ENCODE measurements at places on chromosomes 5 and 9.

DNA sequence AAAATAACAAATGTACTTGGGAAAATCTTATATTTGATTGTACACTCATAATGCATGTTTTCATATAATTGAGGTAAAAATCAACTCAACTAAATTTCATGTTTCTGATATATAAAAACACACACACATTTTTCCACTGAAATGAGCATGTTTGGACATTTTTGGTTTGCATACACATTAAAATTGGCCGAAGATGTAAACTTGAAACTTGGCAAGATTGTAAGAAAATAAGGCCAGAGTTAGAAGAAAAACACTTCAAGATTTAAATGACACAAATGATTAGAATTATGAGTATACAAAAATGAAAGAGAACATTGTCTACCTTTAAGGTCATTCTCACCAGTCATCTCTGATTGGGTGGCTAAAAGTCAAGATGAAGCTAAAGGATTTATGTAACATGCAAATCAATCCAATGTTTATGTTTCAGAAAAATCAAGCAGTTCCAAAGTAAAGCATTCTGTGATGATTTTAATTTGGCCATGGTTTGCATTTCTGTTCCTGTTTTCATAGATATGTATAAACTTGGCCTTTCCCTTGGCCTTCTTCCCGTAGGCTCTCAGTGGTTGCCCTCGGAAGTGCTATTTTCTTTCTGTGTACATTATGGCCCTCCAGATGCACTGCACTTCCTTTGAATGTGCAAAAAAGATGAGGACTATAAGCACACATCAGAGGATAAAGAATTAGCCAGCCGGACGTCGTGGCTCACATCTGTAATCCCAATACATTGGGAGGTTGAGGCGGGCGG is 1105.4 kb upstream of the DMAC1 start:
- no peak for DNase-seq

- no peak for DNase-seq
Observed at GRCh38 chr9:93204470-93205043, 20.6 kb downstream of the WNK2 start.

- no peak for DNase-seq
Observed at GRCh38 chr5:40615586-40616170, 64.0 kb upstream of the PTGER4 start.

DNA sequence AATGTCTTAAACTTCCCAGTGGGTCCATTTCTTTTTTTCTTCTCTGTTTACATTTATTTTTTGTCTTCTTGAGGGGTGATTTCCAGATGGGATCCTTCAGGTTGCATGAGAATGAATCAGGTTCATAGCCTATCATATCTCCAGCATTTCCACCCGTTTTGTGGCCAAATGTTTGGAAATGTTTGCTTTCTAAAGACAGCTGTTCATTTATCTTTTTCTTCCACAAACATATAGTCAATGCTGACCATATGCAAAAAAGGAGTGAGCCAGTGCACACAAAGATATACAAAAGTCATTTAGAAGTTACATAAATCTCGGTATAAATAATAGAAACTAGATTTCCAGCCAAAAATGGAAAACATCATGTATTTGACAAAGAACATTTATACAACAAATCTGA is 71.6 kb upstream of the STC2 start:
- DNase-seq = no peak

GRCh38 chr9:27485158-27485557 is 38.9 kb upstream of the IFNK start:
- no peak for DNase-seq

DNA sequence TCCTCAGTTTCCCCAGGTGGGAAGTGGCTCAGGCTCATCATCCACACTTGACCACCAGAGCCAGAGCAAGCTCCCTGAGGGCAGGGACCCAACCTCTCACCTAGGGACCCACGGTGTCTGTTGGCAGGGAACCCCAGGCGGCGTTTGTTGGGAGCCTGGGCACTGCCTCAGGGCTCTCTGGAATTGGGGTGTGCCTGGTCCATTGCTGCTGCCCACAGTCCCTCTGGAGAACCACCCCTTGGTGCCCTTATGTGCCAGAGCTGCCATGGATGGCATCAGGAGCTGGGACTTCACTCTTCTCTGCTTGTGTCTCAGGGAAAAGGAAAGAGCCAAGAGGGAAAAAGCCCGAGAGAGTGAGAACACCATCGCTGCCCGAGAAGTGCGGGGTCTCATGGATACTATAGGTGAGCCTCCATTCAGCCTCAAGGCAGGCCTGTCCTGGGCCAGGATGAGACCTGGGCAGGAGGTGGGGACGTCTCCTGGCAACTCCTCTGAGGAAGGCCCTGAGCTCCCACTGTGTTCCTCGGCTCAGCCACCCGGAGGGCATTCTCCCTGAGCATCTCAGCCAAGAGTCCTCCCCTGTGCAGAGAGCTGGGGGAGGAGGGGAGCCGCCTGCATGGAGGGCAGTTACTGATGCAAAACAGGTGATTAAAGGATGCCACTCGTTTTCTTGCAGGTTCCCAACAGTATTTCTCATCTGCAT is 4.5 kb downstream of the CCDC180 start:
- DNase-seq = no peak

GRCh38 chr5:9409413-9409960 is 136.4 kb downstream of the SEMA5A start:
- DNase-seq = no peak

- DNase-seq = peak; percentile 54
Observed at GRCh38 chr9:33044677-33045282, 19.7 kb downstream of the DNAJA1 start.

DNA sequence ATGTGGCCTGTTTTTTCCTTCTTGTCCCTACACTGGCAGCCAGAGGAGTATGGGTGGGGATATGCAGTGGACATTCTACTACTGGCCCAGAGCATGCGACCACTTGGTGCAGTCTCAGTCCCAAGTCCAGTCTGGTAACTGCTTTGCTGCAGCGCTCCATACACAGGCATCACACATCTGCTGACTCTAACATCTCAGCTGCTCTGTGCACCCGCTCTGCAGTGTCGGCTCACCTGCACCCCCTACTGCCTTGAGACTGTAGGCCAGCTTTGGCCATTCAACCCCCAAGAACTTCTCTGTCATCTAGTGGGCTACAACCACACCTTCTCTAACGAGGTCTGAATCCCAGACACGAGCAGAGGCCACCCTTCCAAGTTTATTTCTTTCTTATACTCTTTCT is 46.4 kb upstream of the SLCO6A1 start:
- peak; percentile 66 for DNase-seq

- no peak for DNase-seq
Observed at GRCh38 chr5:173278172-173278571, 43.2 kb upstream of the NKX2-5 start.

- DNase-seq = no peak
Observed at GRCh38 chr5:59598547-59598874, 295.0 kb downstream of the PDE4D start.

DNA sequence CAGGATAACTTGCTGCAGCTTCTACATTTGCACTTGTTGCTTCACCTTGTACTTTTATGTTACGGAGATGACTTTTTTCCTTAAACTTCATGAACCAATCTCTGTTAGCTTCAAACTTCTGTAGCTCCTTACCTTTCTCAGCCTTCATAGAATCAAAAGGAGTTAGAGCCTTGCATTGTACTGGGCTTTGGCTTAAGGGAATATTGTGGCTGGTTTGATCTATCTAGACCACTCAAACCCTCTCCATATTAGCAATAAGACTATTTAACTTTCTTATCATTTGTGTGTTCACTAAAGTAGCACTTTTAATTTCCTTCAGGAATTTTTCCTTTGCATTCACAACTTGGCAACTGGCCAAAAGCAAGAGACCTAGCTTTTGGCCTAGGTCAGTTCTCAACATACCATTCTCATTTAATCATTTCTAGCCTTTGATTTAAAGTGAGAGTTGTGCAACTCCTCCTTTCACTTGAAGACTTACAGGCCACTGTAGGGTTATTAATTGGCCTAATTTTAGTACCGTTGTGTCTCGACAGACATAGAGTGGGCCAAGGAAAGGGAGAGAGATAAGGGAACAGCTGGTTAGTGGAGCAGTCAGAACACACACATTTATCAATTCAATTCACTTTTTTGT is 63.7 kb downstream of the SHOC1 start:
- DNase-seq = no peak

DNA sequence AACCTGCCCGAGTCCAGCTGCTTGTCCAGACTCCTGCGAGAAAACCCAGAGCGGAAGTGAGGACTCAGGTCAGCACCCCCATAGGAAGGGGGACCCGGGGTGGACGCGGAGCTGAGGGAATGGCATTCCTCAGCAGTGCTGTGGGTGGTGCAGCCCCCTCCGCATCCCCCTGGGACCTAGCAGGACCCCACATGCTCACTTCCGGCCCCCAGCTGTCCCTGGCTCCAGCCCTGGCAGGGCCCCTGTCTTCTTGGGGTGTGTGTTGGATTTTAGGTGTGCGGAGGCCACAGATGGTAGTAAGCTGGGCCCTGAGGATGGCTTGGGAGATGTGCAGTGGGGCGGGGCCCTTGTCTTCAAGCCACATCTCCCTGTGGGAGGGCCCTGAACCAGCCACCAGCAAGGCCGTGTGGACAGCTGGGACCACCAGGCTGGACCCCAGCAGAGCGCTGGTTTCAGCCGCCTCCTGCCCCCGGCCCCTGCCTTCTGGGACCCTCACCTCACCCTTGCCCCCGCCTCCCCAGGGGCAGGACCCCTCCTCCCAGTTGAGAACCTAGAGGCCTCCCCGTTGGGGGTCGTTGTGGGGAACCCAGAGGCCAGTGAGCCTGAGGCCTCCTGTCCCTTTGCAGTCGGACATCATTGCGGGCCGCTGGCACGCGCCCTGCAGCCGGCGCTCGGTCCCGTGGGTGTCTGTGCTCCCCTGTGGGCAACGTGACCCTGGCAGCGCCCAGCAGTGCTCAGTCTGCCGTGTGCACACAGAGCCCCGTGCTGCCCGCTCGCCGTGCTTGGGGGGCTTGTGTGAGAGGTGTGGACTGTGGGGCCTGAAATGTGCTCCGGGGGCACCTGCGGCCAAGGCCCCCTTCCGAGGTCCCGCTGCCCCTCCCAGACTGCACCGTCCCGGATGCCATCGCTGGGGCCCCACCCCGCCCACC is 10.8 kb upstream of the SLC9A3 start:
- DNase-seq = no peak

- DNase-seq = no peak
Observed at GRCh38 chr5:146290318-146290717, 48.3 kb upstream of the POU4F3 start.

DNA sequence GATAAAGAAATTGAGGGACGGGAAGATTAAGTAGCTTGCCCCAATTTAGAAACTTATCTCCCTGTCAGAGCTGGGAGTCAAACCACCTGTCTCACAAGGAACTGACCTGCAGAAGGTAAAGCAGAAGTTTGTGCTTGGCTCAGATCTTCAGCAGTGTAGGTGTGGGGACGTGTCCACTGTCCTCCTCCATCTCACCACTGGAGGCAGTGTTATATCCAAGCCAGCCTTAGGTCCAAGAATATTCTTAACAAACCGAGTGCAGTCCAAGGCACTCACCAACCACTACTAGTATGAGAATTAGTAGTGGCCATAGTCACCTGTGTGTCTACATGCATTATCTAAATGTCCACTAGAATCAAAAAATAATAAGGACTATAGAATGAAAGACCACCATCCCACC is 86.3 kb upstream of the IRX1 start:
- DNase-seq = no peak

DNA sequence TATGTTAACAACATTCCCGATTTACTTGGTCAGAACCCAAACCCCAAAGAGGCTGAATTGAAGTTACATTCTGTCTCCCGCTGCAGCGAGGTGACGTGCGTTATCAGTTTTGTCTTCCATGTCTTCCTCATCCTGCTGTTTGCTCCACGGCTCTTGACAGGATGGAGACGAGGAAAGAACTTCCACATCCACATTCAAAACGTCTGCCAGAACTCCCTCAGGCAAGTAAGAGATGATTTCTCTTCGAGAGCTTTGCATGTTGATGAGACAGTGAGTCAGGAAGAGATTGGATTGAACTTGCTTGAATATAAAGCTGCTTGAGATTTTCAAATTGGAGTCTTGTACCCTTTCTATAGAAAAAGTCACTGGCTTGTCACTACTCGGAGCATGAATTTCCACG is 242.6 kb downstream of the AUH start:
- no peak for DNase-seq

GRCh38 chr5:21681911-21682310 is 1171.2 kb downstream of the CDH12 start:
- DNase-seq = no peak

DNA sequence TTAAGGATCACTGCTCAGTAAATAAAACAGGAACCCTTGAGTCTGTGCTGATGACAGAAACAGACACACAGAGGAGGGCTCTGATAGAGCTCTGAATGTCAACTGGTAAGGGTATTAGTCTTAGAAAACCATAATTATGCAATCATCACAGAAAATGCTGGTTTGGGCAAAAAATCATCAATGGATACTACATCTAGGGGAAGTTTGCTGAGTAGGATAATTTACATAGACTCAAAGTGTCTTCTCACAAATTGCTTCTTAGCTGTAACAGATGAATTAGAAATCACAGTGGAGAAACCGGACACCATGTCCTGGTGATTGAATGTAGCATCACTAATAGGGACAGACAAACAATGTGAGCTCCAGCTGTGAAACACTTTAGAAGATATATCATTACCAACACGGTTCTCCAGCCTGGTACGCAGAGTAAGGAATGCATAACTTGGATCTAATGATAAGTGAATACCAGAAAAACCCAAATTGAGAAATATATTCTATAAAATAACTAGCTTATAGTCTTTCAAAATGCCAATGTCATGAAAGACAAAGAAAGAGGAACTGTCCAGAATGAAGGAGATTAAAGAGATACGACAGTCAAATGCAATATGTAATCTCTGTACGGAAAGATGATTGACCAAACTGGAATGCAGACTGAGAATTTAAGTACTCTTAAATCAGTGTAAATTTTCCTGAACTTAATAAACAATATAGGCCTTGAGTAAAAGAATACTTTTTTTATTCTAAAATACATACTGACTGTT is 17.3 kb downstream of the CHD1 start:
- no peak for DNase-seq

DNA sequence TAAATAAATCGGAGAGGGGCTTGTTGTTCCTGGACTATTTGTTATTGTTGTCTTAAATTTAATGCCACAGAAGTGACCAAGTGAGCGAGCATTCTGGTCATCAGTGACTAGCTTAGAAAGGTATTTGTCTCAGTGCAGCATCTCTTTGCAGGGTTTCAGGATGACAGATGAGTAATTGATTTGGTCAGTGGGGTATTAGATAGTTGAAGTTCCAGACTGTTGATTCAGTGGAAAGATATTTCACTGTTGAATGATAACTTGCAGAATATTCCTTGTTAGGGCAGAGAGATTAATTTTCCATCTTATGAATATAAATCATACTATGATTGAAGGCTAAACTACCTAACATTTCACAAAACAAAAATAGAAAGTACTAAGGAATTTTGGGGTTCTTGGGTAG is 122.4 kb downstream of the TRIO start:
- DNase-seq = no peak
